Stimulated activated naive B cell treated with anti-CD40 and anti-IgM and Interleukin-4, amounts not matched to agents 10 μg/mL and 1 μg/mL and 100 μg/mL, for 72 hours (primary cell): ENCODE measurements at places on chromosomes 13 and 19.

GRCh38 chr13:51997641-51998330 lies 13.5 kb downstream of the ATP7B start:
- H3K4me1 ChIP-seq, result peaks cover 1% of the 10 kb centered on the region
- peaks cover 23% of the 10 kb centered on the region for H3K27me3 ChIP-seq
- no peaks in the 10 kb centered on the region for H3K36me3 ChIP-seq
- H3K4me3 ChIP-seq, result no peak overlapping the region
- DNase-seq, result no peak
- no peak overlapping the region for H3K27ac ChIP-seq

DNA sequence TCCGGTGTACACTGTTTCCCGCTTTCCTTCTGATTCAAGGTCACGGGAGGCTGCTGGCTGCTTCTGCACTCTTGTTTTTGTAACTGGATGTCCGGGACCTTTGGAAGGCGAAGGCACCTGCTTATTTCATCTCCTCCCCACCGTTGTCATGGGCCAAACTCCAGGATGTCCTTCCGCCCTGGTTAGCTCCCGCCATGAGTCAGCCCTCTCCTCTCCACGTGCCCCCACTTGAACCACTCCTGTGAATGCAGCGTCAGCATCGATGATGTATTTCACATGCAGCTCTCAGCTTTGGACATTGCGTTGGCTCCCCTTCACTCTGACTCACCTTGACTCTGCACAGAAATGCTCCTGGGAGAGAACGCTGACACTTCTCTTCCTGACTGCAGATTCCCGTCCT lies 5.5 kb upstream of the GALP start:
- H3K4me1 ChIP-seq, result no peaks in the 10 kb centered on the region
- H3K4me3 ChIP-seq, result no peak overlapping the region
- no peak overlapping the region for H3K27ac ChIP-seq
- DNase-seq, result no peak
- peaks cover 29% of the 10 kb centered on the region for H3K27me3 ChIP-seq
- H3K36me3 ChIP-seq, result no peaks in the 10 kb centered on the region

- no peak for DNase-seq
- no peak overlapping the region for H3K4me3 ChIP-seq
- peaks cover 16% of the 10 kb centered on the region for H3K4me1 ChIP-seq
- H3K36me3 ChIP-seq, result peaks cover 51% of the 10 kb centered on the region
These were observed 65.7 kb upstream of the C13orf46 start for GRCh38 chr13:114039471-114040141.

GRCh38 chr19:29528946-29529645 lies 3.3 kb downstream of the VSTM2B start:
- peaks cover 13% of the 10 kb centered on the region for H3K36me3 ChIP-seq
- H3K27ac ChIP-seq, result peak overlapping the region; percentile 74
- no peak for DNase-seq
- peaks cover 68% of the 10 kb centered on the region for H3K27me3 ChIP-seq

DNA sequence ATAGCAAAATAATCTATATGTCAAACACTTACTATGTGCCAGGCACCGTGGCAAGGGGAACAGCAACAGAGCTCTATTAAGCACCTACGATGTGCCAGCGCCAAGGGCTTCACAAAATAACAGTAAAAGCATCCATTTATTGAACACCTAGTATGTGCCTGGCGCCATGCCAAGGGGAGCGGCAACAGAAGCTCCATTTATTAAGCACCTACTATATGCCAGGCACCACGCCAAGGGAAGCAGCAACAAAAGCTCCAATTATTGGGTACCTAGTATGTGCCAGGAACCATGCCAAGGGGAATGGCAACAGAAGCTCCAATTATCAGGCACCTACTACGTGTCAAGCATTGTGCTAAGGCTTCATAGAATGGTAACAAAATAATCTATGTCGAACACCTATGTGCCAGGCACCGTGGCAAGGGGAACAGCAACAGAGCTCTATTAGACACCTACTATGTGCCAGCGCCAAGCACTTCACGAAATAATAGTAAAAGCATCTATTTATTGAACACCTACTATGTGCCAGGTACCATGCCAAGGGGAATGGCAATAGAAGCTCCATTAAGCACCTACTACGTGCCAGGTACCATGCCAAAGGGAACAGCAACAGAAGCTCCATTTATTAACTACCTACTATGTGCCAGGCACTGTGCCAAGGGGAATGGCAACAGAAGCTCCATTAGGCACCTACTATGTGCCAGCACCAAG lies 107.7 kb downstream of the PTPRS start:
- peaks cover 19% of the 10 kb centered on the region for H3K27me3 ChIP-seq
- H3K36me3 ChIP-seq, result no peaks in the 10 kb centered on the region
- no peak overlapping the region for H3K27ac ChIP-seq
- H3K4me3 ChIP-seq, result no peak overlapping the region

DNA sequence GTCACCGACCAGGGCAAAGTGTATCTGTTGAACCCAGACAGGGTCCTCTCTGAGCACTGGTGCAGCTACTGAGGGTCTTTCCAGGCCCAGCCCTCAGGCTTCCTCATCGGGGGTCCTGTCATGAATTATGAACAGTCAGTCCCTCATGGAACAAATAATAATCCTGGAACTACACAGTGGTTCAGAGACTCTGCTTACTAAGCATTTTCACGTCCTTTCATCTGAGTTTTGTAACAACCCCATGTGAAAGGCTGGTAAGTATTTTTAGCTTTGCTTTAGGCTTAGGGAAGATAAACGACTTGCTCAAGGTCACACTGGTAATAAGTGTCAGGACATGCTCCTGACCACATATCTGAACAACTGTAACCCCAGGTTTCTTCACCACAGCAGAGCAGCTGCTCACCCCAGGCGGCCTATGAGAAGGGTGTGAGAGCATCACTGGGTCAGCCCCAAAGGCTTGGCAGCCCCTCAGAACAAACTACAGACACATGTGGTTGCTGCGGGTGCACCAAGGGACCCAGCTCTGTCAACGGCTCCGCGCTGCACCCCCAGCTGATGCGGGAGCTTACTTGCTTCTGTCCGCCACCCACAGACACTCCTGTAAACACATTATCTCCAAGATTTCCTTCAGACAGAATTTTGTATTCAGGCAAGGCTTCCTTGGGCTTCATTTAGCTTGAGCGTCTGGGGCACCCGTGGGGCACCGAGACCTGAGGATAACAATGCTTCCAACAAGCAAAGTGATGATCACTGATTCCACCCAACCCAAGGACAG lies 19.4 kb upstream of the GSX1 start:
- DNase-seq, result no peak
- no peaks in the 10 kb centered on the region for H3K36me3 ChIP-seq
- peaks cover 63% of the 10 kb centered on the region for H3K27me3 ChIP-seq

GRCh38 chr19:31535691-31536460 lies 186.6 kb upstream of the TSHZ3 start:
- DNase-seq, result no peak
- H3K4me3 ChIP-seq, result no peak overlapping the region
- no peaks in the 10 kb centered on the region for H3K4me1 ChIP-seq

DNA sequence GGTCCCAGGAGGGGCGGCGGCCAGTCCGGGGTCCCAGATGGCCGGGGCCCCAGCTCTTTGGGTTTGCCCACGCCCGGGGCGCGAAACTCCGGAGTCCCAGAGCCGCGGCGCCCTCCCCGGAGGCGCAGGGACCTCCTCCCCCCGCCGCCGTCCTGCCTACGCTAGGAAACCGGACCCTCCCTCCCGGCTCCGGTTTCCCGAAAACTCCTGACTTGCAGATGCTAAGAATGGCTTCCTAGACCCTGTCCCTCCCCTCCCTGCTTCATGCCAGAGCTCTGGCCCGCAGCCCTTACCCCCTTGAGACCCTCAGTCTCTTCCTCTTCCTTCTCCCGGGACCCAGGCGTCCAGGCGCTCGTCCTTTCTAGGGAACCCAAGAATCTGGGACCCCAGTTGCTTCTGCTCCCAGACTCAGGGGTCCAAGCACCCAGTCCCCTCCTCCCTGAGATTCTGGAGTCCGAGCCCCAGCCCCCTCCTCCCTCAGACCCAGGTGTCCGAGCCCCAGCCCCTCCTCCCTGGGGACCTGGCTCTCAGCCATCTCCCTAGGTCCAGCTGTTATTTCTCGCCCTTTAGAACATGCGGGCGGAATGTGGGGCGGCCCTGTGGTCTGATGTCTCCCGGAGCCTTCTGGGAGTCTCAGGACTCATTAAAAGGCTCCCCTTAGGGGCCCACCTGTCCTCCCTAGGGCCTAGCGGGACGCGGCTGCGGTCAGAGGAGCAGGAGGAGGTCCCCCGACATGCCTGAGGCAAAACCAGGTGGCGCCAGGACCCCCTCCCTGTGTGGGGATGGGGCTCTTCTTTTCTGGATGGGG lies at the start of gene MYBPC2:
Gene MYBPC2, plus strand, starts transcription at position 672 of the 808 bp plus-strand sequence. Its CDS starts 62 bp downstream, at position 734.
- H3K4me1 ChIP-seq, result peaks cover 61% of the 10 kb centered on the region
- H3K36me3 ChIP-seq, result peaks cover 27% of the 10 kb centered on the region
- H3K27me3 ChIP-seq, result no peaks in the 10 kb centered on the region
- H3K4me3 ChIP-seq, result peak within 1 kb of the TSS; percentile 89
- peak; percentile 55 for DNase-seq
